CD4-positive, alpha-beta T cell treated with Interleukin-15 for 1 hour (primary cell): ENCODE measurements at places on chromosomes 11 and 22.

DNA sequence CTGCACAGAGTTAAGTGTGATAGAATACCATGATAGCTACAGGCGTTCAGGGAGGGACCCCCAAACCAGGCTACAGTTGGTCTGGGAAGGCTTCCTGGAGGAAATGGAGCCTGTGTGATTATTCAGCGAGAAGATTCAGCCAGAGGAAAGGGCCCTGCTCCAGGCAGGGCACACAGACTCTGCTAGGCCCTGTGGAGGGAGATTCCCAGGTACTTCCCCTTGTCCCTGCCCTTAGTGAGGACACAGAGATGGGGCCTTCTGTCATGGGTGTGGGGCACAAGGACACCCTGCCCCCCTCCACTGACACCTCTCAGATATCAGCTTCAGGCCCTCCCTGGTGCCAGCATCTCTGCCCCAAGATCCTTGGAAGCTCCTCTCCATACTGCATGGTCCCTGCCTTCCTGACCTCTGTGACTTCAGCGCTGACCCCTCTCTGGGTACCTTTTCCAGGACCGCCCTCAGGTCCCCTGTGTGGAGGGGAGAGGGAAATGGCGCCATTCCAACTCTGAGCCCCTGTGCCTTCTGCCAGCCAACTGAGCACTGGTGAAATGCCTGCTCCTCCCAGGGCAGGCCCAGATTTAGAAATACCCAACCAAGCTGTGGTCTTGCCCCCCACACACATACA lies 12.6 kb upstream of the POU2F3 start:
- no peak for DNase-seq

- DNase-seq, result no peak
Measured at GRCh38 chr11:13881226-13881905, 81.2 kb upstream of the SPON1 start.

- DNase-seq, result no peak
Measured at GRCh38 chr22:46042786-46043185, 65.8 kb upstream of the WNT7B start.

- DNase-seq, result no peak
Measured at GRCh38 chr11:93209466-93209865, 11.7 kb upstream of the SLC36A4 start.

- DNase-seq, result no peak
Measured at GRCh38 chr11:65506290-65506771, 7.5 kb downstream of the MALAT1 start.

DNA sequence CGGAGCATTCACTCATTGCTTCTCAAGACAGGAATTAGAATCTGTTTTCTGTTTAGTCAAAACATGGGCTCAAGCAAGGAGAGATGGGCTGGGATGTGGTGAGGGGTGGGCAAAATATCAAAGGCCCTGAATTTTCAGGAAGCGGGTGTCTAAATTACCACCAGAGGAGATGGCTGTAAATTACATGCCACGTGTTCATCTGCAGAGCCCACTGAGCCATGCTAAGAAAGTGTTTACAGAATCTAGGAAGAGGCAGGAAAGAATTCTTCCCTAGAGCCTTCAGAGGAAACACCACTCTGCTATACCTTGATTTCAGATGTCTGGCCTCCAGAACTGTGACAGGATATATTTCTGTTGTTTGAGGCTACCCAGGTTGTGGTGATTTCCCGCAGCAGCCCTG lies 46.1 kb downstream of the CLMP start:
- no peak for DNase-seq

DNA sequence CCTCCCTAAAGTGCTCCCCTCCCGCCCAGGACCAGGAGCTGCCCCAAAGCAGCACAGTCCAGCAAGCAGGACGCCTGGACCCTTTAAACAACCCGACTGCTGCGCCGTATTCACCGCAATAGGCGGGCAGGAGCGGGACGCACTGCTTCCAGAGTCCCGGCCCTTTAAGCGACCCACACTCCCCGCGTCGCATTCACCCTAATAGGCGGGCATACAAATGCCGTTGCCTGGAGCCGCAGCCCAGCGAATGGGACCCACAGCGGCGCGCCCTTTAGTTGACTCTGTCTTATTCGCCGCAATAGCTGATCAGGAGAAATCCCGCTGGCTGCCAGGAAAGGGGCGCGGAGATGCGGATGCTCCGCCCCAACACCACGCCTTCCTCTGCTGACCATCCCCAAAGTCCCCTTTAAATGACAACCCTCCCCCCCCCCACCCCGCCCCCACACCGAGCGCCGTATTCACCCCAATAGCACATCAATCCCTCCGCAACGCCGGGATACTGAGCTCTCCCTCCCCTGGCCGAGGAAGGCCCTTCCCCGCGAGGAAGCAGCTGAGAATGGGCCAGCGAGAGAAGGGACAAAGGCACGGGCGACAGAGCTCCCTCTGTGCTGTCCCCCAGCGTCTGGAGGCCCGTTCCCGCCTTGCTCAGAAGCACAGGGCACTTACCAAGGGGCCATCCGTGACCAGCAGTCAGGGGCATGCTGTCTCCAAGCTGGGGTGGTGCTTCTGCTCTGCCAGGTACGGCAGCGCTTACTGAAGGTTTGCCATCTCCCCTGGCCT lies 4.7 kb downstream of the OSBPL5 start:
- no peak for DNase-seq
